Melanocyte of skin (primary cell): ENCODE measurements at places on chromosomes 12 and 14. TPM values are rescaled to one million over a fixed set of nuclear protein-coding genes. Genes with fewer than 3 reads are reported as not detected.

The ATP5MC2 gene
- 132 and 157 TPM in 2 replicates for total RNA-seq

The DNAJC22 gene
- total RNA-seq = 2.2 and 5.3 TPM in 2 replicates

The GLT1D1 gene
- total RNA-seq = under 0.01 TPM in 1 of 2 replicates, not detected in the other

The KRAS gene
- total RNA-seq = 8.6 and 13.8 TPM in 2 replicates

The ANO4 gene
- 1.0 and 3.6 TPM in 2 replicates for total RNA-seq

The RFX4 gene
- total RNA-seq = 0.15 TPM in 1 of 2 replicates, not detected in the other

The PLEKHH1 gene
- total RNA-seq = 53.3 and 57.4 TPM in 2 replicates

The SPRING1 gene
- 36.5 and 37.1 TPM in 2 replicates for total RNA-seq

The GATC gene
- 15.0 and 23.4 TPM in 2 replicates for total RNA-seq

The CACNA2D4 gene
- total RNA-seq = under 0.01 and 0.34 TPM in 2 replicates

The KCTD10 gene
- total RNA-seq = 56.6 and 60.9 TPM in 2 replicates

The TRPV4 gene
- total RNA-seq = under 0.01 and 0.73 TPM in 2 replicates

The ESPL1 gene
- 8.7 and 10.3 TPM in 2 replicates for total RNA-seq

The RIPK3 gene
- total RNA-seq = 3.4 and 5.5 TPM in 2 replicates

The KCNH3 gene
- 0.93 TPM in 1 of 2 replicates, not detected in the other for total RNA-seq

The FGD4 gene
- total RNA-seq = 16.3 and 25.9 TPM in 2 replicates

The TAPBPL gene
- total RNA-seq = 4.3 and 7.3 TPM in 2 replicates

The CMAS gene
- total RNA-seq = 27.0 and 30.7 TPM in 2 replicates

The POU6F1 gene
- total RNA-seq = 1.3 and 1.5 TPM in 2 replicates

The SGPP1 gene
- total RNA-seq = 22.7 and 26.9 TPM in 2 replicates

The ACTR6 gene
- total RNA-seq = 24.0 and 24.4 TPM in 2 replicates

The PTHLH gene
- total RNA-seq = 0.31 and 0.33 TPM in 2 replicates

The WASHC4 gene
- 131 and 167 TPM in 2 replicates for total RNA-seq

The DLK1 gene
- not detected in 2 replicates for total RNA-seq

The MAGOHB gene
- total RNA-seq = 23.9 and 24.6 TPM in 2 replicates

The FZD10 gene
- under 0.01 TPM in 1 of 2 replicates, not detected in the other for total RNA-seq

The HOXC6 gene
- not detected in 2 replicates for total RNA-seq

The OTUB2 gene
- total RNA-seq = 1.3 and 2.6 TPM in 2 replicates

The PLA2G1B gene
- total RNA-seq = not detected in 2 replicates

The BBOF1 gene
- 4.1 and 6.9 TPM in 2 replicates for total RNA-seq

The SLC39A9 gene
- total RNA-seq = 125 and 176 TPM in 2 replicates

The KERA gene
- total RNA-seq = not detected in 2 replicates

The FAR2 gene
- 21.0 and 21.4 TPM in 2 replicates for total RNA-seq

The VDR gene
- 8.3 and 9.7 TPM in 2 replicates for total RNA-seq

The KCNA5 gene
- total RNA-seq = not detected in 2 replicates

The PGF gene
- 3.2 and 9.3 TPM in 2 replicates for total RNA-seq

The KRT81 gene
- total RNA-seq = not detected in 2 replicates

The RAD52 gene
- 13.3 and 18.0 TPM in 2 replicates for total RNA-seq

The COL2A1 gene
- 0.62 and 1.00 TPM in 2 replicates for total RNA-seq

The CLEC6A gene
- total RNA-seq = not detected in 2 replicates

The MGAT2 gene
- total RNA-seq = 45.4 and 55.6 TPM in 2 replicates

The MAP1LC3B2 gene
- not detected in 2 replicates for total RNA-seq

The SCNN1A gene
- total RNA-seq = under 0.01 TPM in 1 of 2 replicates, not detected in the other

The LPAR5 gene
- under 0.01 TPM in 1 of 2 replicates, not detected in the other for total RNA-seq

The SELPLG gene
- total RNA-seq = 0.93 and 1.00 TPM in 2 replicates

The OTX2 gene
- not detected in 2 replicates for total RNA-seq

The MAP3K9 gene
- total RNA-seq = 1.1 and 1.7 TPM in 2 replicates

The ACSM4 gene
- not detected in 2 replicates for total RNA-seq

The GUCY2C gene
- total RNA-seq = not detected in 2 replicates

The ITGB7 gene
- 2.7 and 3.4 TPM in 2 replicates for total RNA-seq

The MGAT4C gene
- under 0.01 TPM in 2 replicates for total RNA-seq

The KRT72 gene
- not detected in 2 replicates for total RNA-seq

The CGRRF1 gene
- total RNA-seq = 11.7 and 12.4 TPM in 2 replicates

The CLEC4C gene
- not detected in 2 replicates for total RNA-seq

The OTOGL gene
- total RNA-seq = under 0.01 and 0.15 TPM in 2 replicates

The CAPZA3 gene
- total RNA-seq = not detected in 2 replicates

The ASCL1 gene
- total RNA-seq = under 0.01 TPM in 1 of 2 replicates, not detected in the other

The FOXG1 gene
- total RNA-seq = not detected in 2 replicates

The SMCO2 gene
- total RNA-seq = not detected in 2 replicates
